NCI-H1436 (cell line): ENCODE measurements at places on chromosomes 5 and 9.
A peak's percentile ranks its signal among the peaks of the same experiment; 100 is the strongest.

DNA sequence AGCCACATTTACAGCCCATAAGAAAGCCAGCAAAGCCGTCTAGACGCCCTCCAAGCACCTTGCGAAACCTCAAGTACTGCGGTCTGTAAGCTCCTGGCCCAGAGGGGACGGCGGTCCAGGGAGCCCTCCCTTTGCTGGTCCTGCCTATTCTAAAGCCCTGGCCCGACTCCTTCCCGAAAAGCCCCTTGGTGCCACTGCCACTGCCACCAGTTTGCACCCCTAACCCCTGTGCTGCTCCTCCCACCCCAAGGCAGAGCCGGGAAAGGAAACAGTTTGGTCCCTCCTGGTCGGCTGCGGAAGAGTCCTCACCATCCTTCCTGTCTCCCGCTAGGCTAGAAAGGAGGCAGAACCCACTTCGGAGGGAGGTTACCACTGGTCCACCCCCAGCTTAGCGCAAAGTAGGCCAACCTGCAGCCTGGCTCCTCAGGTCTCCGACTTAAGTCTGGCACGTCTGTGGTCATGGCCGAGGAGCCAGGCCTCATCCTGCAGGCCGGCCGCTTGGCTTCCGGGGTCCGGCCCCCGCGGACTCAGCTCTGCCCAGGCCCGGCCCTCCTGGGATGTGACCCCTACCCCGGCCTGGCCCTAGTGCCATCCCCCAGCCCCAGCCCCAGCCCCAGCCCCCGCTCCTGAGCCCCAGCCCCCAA lies 916 bp downstream of the TOR1A start:
- no peak for DNase-seq

DNA sequence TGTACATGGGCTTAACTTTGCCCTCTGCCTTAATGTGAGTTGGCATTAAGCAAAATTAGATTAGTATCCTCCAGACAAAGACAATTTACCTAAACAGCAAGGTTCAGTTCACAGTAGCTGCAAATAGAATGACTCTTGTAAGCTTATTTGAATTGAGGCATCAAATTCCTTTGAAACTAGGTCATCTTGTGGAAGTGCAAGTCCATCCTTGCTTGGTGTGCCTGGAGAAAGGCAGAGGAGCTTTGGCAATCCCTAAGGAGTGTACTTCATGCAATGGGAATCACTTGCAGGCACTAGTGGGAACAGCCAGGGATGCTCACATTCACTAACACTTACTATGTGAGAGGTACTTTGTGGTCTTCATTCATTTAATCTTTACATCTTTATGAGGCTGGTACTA lies 118.3 kb downstream of the DRD1 start:
- no peak for DNase-seq

GRCh38 chr5:57825031-57825686 lies 342.5 kb upstream of the ACTBL2 start:
- DNase-seq: no peak

DNA sequence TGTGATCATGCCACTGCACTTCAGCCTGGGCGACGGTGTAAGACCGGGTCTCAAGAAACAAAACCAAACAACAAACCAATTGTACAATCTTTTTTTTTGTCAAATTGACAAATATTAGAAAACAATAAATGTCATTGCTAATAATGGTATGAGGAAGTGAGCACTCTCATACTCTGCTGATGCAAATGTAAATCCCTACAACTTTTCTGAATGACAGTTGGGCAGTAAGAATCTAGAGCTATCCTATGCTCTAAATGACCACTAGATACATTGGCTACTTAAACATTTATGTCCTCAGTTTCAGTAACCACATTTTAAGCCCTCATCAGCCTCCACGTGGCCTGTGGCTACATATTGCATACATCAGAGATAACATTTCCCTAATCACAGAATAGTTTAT lies 256.2 kb downstream of the FER start:
- no peak for DNase-seq

- no peak for DNase-seq
Observed at GRCh38 chr9:85302938-85303756, 438.6 kb downstream of the AGTPBP1 start.

- DNase-seq: no peak
Observed at GRCh38 chr9:120846251-120846889, 3.6 kb upstream of the PSMD5 start.

- no peak for DNase-seq
Observed at GRCh38 chr9:107874591-107875369, 385.2 kb upstream of the KLF4 start.

DNA sequence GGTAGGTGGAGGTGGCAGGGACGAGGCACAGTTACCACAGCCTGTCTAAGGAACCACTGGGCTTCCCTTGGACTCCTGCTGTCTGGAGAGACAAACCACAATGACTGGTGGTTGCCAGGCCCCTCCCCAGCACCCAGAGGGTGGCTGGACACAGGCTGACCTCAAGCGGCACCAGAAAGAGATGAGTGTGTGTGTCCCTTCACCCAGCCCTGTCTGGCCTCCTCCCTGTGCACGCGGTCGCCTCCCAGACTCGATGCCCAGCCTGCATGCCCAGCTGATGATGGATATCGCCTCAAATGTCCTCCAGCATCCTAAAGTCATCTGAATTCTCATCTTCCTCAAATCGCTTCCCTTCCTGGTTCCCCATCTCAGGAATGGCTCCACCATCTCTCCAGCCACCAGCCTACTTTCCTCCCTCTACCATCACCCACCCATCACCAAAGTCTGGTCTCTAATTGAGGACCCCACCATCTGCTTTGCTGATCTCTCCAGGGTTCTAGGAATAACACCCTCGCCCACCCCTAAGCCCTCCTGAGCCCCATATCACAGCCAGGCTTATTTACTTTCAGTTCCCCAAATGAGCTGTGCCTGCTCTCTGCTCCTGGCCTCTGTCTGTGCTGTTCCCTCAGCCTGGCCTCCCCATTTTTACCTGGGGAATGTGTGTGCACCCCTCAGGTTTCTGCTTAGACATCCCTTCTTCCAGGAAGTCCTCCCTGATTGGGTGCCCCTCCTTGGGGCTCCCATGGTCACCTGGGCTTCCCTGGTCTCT lies 52.5 kb upstream of the GGTA1 start:
- DNase-seq: no peak

- no peak for DNase-seq
Observed at GRCh38 chr9:92327283-92327850, 1.6 kb downstream of the CENPP start.

DNA sequence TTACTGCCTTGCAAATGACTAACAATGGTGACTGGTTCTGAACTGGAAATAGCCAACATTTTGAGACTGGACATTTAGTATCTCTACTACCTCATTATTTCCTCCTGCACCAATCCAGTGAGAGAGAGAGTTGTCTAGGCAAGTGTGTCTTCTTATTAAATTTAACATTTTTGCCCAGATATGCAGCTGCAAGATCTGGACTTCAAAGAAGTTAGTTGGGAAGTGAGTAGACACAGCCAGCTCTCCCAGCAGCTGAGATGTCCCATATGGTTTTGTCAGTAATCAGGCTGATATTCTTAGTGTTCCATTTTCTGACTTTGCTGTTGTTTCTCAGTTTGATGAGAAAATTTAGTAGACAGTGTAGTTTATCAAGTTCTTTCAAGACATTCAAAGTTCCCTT lies 1778.8 kb upstream of the CDH6 start:
- DNase-seq: no peak

DNA sequence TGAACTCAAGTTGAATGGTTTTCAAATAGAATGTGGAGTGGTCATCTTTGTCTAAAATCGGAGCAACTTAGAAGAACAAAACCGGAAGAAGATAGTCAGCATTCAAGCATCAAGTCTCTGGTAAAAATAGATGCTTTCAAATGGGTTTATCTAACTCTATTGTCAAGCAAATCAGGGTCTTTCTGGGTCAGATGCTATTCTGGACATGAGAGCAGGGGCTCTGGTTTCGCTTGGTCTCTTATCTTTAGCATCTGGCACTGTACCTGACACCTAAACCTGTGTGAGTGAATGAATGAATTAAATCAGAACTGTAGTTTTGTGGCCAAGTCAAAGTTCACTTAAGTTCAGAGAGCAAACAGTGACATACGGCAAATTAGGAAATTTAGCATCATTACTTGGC lies 173.5 kb downstream of the SLIT3 start:
- DNase-seq: no peak

DNA sequence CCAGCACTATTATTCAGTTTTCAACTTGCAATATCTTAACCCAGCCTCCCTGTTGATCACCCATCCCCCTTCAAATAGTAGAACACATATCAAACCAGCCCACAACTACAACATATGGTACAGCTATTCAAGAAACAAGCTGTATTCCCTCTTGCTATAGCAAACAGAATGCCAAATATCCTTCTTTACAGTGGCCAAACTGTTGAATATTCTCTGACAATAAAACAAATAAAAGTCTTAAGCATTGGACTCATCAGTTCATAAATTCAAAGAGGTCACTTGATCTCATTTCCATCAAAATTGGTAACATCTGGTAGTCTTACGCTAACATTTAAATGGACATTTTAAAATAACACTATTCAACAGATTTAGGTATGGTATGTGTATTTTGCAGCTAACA lies 350.8 kb downstream of the EFNA5 start:
- DNase-seq: no peak

- DNase-seq: no peak
Observed at GRCh38 chr5:105872569-105873270, 1798.0 kb downstream of the EFNA5 start.

- no peak for DNase-seq
Observed at GRCh38 chr5:151912360-151912759, 12.3 kb downstream of the GLRA1 start.

DNA sequence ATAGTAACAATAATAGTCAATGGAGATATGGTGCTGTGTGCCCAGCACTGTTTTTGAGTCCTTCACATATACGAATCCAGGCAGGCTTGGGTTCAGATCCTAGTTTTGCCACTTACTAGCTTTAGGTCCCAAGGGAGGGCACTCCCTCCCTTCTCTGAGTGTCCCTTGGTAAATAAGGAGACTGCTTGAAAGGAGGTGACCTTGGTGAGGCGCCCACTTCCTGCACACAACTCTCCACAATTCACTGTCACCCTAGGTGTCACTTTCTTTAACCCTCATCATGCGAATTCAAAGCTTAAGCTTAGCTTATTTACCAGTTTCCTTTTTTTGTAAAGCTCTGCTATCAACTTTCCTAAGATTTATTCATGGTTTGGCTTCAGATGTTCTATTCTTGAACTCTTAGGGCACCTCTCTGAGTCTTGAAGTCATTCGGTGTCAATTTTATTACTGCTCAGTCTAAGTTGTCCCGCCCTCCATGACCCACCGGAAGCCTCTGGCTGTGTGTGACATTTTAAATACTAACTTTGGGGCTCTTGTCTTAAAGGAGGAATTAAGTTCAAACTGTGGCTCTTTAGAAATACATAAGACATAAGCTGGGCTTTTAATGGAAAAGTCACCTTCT lies 170.7 kb upstream of the ZNF618 start:
- no peak for DNase-seq

DNA sequence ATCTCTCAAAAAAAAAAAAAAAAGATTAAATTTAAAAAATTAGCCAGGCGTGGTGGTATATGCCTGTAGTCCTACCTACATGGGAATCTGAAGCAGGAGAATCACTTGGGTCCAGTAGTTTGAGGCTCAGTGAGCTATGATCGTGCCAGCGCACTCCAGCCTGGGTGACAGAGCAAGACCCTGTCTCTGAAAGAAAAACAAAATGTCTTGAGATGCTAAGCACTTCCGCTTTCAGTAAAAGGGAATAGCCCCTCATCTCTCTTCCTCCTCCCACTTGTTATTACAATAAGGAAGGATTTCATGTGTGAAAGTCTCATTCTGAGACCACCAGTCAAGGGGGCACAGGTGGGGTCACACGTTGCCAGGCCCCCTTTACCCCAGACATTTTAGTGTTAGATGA lies 79.4 kb downstream of the GOLPH3 start:
- no peak for DNase-seq

GRCh38 chr5:14109041-14109747 lies 33.9 kb upstream of the TRIO start:
- DNase-seq: no peak

GRCh38 chr5:138466125-138466899 lies 1.0 kb downstream of the EGR1 start:
- no peak for DNase-seq

DNA sequence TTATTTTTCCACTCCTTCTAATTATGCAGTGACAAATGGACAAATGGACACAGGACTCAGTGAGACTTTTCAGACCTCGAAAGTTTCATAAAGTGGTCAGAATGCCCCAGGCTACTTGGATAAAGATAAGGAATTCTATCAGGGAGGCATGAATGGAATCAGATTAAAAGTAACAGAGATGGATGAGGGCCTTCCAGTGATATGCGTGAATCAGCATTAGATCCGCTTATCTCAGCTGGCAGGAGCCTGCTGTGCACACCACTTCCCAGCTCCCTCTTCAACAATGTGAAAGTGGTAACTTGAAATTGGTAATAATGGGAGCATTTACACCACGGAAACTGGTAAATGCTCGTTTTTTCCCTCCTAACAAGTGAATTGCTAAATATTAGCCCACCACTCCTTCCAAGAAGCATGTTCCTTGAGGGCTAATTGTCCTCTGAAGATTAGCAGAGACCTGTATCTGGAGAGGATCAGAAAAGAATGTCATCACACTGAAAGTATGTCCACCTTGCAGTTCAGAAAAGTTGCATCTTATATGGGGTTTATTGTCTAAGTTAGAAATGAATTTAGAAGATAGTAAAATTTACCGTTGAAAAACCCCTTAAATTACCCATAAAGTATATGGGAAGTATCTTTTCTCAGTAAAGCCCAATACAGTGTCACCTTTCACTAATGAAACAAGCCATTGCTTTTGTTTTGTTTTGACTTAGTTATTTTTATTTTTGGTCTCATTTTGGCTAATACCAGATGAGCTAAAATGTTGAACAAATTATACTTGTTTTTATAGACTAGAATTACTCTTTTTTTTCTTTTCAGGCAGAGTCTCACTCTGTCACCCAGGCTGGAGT lies 125.3 kb downstream of the DPYSL3 start:
- DNase-seq: no peak

DNA sequence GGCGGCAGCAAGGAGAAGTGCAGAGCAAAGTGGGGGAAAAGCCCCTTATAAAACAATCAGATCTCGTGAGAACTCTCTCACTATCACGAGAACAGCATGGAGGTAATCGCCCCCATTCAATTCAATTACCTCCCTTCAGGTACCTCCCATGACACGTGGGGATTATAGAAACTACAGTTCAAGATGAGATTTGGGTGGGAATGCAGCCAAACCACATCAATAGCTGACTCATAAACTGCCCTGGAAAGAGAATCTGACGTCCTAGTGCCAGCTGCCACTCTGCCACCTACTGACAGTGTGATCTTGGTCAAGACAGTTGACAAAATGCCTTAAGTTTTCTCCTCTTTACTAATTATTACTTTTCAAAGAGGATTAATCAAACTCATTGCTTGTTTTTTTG lies 128.3 kb downstream of the GPBP1 start:
- DNase-seq: no peak

- DNase-seq: no peak
Observed at GRCh38 chr9:136437839-136438547, 1.7 kb downstream of the INPP5E start.

GRCh38 chr9:122463828-122464632 lies 13.7 kb downstream of the OR1J1 start:
- DNase-seq: peak; percentile 65

- no peak for DNase-seq
Observed at GRCh38 chr5:140753561-140753960, 32.4 kb upstream of the PCDHA1 start.
